ENCODE measurements at places on chromosomes 1 and 21.

GRCh38 chr1:166083887-166084286 is 82.9 kb downstream of the FAM78B start:
- DNase-seq = no peak

DNA sequence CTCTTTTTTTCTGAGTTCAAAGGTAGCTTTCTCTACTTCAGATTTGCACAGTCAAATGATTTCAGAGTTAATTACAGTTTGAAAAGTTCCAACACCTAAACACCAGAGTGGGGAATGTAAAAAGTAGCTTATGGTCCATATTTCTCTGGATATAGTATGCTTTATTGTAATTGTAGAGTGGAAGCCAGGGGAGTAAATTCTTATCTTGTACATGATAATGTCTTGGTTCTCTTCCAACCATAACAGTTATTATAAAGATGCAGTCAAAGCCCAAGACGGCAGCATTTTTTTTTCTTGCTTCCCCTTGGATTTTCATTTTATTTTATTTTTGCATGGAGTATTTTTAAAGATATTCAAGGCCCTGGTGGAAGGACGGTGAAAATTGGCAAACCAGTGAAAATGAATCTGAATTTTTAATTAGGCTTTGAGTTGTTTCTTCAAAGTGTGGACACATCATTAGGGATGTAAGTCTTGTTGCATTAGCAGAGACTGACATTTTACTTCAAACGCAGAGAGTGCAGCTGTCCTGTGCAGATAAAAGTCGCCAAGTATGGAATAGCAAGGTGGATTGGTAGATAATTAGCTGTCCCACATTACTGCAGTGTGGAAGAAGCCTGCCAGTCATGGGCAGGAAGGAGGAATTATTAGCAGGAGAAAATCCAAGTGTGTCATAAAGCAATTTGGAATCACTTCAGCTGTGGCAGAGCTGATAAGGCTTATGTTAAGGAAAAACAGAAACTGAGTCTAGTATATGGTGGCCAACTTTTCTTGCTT is 11.3 kb downstream of the CACHD1 start:
- DNase-seq = no peak

- DNase-seq = peak; percentile 54
Observed at GRCh38 chr1:150233359-150234308, 2.3 kb downstream of the ANP32E start.

GRCh38 chr1:235958021-235958420 is 91.3 kb upstream of the LYST start:
- DNase-seq = no peak

DNA sequence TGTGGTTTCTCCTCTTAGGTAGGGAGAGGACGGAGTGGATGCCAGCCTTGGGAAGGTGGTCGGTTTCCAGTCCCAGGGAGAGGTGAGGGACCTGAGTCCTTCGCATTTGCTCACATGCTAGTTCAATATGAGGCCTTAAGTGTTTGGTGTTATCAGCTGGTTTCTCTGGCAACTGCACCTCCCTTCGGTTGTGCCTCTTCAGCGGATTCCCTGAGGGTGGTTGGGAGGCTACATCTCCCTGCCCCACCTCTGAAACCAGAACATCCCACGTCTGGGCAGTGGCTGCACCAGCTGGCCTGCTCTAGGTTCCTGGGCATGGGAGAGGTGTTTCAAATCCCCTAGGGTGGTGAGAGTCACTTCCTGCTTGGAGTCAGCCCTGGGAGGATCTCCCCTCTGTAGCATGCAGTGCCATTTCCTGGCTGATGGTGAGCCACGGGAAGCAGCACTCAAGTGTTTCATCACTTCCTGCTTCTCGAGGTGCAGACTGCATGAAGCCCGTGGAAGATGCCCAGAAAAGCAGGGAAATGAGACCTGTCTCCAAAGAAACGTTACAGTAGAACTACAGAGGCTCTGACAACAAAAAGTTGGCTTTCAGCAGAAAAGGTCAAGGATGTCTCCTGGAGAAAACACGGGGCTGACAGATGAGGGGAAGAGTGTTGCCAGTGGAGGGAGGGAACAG is 4.5 kb downstream of the TMEM125 start:
- DNase-seq = peak; percentile 21

- no peak for DNase-seq
Observed at GRCh38 chr1:113835686-113836290, 23.5 kb upstream of the RSBN1 start.

GRCh38 chr1:9946315-9946714 is 3.0 kb downstream of the NMNAT1 start:
- no peak for DNase-seq

DNA sequence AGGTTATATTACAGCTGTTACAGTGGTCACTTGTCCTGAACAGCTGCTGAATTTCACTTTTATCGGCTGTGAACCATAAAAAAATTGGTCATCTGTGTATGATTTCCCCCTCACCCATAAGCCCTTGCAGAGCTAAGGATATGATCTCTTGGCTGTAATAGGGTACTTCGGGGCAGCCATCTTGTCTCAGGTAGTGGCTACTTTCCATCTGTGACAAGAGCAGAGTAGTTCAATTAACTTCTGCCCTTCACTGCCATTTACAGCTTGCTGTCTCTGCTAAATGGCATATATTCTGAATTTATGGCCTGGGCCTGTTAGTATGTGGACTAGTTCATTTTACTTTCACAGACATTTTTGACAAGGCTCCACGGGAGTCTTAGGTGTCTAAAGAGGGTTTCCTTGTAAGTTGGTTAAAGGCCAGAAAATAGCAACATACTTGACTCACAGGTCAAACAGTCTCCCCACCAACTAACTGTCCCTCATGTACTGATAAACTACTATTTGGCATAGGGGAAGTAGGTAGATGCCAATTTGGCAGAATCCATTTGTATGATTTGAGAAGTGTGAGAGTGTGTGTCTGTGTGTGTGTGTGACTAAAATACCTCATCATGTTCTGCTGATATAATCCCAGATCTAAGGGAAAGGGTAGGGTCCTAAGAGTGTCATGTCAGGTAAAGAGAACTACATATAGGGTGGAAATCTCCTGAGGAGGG is 151.6 kb downstream of the KCTD3 start:
- no peak for DNase-seq

- no peak for DNase-seq
Observed at GRCh38 chr21:15928196-15928595, 198.4 kb downstream of the USP25 start.

- DNase-seq = no peak
Observed at GRCh38 chr21:45365608-45366241, 39.2 kb upstream of the COL18A1 start.

DNA sequence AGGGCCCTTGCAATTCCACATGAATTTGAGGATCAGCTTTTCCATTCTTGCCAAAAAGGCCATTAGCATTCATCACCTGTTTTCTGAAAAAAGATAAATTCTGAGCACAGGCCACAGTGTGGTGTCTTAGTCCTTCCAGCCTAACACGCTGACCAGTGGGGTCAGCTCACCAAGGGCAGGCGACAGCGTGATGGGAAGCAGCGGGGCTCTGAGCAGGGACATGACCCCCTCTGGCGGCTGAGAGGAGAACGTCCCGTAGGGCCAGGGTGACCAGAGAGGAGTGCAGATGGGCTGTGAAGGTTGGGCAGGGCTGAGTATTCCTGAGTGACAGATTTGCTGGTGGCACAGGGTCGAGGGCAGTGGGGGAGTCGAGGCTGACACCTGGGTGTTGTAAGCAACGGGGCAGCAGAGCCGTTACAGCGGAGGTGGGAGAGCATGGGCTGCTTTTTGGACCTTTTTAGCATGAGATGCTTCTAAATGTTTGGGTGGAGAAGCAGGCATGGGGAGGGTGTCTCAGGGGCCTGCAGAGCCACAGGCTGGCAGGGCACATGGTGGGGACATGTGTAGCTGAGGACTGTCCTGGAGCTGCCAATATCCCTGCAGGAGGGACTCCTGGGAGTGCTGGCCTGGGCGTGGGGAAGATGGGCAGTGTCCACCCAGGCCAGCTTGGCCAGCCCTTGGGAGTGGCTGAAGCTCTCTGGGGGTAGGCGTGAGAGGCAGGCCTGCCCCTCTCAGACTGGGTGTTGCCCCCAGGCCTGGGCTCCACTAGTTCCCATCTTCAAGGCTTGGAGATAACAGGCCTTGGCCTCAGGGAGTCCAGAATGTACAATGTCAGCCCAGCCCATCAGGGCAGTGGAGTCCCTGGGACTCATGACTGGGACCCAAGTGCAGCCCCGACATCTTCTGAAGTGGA is 8.6 kb upstream of the CALML6 start:
- peak; percentile 86 for DNase-seq

GRCh38 chr1:14442669-14443068 is 155.8 kb upstream of the KAZN start:
- DNase-seq = no peak

DNA sequence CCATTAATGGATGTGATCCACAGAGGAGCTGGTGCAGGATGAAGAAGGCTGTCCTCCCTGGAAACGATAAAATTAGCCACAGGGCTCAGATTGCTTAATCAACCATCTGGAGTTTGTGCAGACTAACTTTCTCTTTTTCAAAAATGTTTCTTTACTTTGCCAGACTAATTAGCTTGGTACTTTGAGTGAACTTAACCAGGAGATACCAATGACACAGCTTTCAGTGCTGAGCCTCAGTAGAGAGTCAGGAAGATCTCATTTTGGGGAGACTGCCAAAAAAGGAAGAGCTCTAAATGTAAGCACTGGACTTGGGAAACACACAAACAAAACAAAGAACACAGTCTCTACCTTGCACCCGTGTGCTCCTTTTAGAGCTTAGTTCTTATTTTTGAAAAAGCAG is 248.1 kb upstream of the DEPDC1 start:
- DNase-seq = no peak

GRCh38 chr1:95168028-95168427 is 50.9 kb downstream of the TLCD4 start:
- DNase-seq = no peak

- no peak for DNase-seq
Observed at GRCh38 chr1:229192853-229193252, 78.1 kb upstream of the RAB4A start.

DNA sequence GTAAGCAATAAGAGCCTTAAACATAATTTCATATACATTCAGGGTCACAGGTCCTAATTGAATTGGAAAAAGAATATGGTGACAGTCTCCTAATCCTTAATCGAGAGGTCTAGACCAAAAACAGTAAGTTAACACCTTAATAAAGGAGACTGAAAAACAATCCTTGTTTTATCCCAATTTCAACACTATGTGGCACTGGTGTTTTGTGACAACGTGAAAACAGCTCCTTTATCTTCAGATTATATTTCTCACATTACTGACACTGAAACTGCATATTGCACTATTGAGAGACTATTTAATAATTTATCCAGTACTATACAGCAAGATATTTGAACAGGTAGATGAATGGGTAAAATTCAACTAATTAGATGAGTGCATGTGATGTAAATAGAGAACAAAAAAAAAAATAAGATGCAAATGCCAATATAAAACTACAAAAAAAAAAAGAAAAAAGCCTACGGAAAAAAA is 34.1 kb downstream of the TP53BP2 start:
- no peak for DNase-seq

DNA sequence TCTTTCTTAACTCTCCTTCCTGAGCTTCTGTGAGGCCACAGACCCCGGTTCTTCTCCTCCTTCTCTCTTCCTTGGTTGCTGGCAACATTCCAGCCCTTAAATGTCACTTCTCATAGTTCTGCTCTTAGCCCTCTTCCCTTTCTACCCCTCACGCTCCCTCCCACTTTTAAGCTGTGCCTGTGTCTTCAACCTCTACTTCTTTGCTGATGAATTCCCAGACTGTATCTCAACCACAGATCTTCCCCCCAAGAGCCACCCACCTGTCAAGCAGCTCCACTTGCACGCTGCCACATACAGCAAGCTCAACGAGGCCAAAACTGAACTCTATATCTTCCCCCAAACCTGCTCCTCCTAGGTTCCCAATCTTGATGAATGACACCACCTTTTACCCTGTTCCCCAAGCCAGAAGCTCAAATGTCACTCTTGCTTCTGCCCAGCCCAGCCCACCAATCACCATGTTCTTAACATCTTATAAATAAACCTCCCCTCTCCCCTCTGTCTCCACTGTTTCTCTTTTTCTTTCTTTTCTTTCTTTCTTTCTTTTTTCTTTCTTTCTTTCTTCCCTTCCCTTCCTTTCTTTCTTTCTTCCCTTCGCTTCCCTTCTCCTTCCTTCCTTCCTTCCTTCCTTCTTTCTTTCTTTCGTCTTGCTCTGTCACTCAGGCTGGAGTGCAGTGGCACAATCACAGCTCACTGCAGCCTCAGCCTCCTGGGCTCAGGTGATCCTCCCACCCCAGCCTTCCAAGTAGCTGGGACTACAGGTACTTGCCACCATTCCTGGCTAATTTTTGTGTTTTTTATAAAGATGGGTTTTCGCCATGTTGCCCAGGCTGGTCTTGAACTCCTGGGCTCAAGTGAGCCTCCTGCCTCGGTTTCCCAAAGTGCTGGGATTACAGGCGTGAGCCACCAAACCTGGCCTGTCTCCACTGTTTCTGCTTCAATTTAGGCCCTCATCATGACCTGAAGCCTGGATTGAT is 19.8 kb upstream of the PTP4A2 start:
- DNase-seq = no peak

DNA sequence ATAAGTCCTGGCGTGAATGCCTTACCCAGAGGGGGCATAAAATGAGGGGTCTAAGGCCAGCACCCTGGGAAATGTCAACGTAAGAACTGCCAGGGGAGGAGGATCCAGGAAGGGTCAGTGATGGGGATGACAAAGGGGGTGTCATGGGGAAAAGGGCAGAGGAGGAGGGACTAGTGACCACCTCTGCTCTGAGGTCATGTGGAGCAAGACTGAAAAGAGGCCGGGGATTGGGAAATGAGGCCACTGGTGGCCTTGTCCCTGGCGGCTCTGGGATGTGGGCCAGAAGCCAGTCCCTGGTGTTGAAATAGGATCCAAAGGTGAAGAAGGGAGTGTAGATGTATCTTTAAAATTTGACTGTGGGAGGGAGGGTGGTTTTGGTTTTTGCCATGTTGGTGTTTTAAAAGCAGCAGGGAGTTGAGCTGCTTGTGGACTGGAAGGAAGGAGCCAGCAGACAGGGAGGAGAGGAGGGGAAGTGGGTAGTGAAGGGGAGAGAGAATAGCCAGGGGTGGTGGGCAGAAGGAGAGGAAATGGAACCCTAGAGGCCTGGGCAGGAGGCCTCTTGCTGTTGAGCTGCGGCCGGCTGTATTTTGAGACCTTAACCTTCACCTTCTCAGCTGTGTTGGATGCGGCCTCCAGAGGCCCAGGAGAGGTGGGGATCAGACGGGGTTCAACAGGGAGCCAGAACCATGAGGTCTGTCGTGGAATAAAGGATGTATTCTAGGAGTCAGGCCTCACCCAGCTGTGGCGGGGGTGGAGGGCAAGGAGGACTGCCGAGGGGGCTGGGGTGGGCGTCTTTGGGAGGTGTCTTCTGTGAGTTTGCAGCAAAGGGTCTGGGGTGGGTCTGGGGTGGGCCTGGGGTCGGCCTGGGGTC is 92.5 kb downstream of the DHRS3 start:
- peak; percentile 68 for DNase-seq

GRCh38 chr1:115332813-115333608 is 5.0 kb downstream of the NGF start:
- no peak for DNase-seq
